ENCODE measurements at places on chromosomes 12 and 14. TPM values are rescaled to one million over a fixed set of nuclear protein-coding genes. Genes with fewer than 3 reads are reported as not detected.

The TCL1A gene
- not detected for total RNA-seq

The RASSF9 gene
- 3.9 TPM for total RNA-seq

The TCL1B gene
- total RNA-seq = not detected

The CISTR gene
- total RNA-seq = not detected

The DGLUCY gene
- 39.3 TPM for total RNA-seq

The ACRBP gene
- total RNA-seq = 0.86 TPM

The RD3L gene
- total RNA-seq = not detected

The ADAM20 gene
- 2.5 TPM for total RNA-seq

The MOAP1 gene
- 23.7 TPM for total RNA-seq

The A2ML1 gene
- 0.54 TPM for total RNA-seq

DNA sequence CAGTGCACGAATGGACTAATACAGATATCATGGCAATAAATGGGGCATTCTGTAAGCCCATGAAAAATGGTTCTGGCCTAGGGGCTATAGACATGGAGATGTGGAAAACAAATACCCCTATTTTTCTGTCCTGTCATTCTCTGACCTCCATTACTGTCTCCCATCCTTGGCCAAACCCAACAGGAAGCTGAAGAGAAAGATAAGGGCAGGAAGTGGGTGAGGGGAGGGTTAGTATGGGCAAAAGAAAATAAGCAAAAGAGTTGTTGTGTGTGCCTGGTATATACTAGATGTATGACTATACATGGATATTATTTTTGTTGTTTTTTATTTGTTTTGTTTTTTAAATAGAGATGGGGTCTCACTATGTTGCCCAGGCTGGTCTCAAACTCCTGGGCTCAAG is 339.3 kb downstream of the PCNX1 start:
- DNase-seq = no peak

GRCh38 chr14:101090976-101091375 is 187.5 kb upstream of the RTL1 start:
- no peak for DNase-seq

DNA sequence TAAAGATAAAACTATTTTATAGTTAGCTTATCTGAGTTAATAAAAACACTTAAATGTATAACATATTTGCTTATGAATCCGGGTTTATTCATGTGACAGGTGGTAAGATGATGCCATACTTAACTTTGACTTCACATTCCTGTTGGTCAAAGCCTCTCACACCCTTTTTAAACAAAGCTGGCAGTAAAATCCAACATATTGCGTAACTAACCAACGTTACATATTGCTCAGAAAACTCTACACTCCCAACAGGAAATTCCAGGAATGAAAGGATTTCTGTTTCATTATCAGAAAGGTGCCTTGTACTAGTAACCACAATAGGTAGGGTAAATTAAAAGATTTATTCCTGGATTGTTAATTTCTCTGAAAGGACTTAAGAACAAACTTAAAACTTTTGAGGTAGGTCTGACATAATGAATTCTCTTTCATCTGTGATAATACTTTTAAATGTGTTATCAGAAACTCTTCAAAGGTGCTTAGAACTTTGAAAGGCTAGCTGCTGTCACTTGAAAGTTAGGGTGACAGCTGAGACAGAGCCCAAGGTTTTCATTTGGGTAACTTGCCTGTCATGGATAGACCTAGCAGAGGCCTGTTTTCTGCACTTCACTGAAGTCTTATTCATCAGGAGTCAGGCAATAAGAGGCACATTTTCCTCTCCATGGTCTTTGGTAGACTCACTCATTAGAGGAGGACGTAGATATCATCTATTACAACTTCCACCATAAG is 23.8 kb upstream of the CATSPERB start:
- no peak for DNase-seq

DNA sequence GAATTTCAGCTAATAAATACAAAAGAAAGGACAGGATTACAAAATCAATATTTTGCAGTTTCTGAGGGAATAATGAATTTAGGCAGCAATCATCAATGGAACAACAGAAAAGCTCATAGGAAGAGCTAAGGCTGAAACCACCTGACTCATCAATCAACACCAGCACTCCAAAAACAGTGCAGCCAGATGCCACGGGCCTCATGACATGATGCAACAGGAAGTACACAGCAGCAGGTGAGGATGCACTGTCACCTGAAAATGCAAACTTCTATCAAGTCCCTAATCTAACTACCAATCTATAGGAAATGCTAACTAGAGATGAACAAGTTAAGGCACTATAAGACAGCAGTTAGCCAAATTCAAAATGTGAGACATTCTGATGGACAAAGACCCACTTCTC is 21.7 kb downstream of the GNS start:
- no peak for DNase-seq

DNA sequence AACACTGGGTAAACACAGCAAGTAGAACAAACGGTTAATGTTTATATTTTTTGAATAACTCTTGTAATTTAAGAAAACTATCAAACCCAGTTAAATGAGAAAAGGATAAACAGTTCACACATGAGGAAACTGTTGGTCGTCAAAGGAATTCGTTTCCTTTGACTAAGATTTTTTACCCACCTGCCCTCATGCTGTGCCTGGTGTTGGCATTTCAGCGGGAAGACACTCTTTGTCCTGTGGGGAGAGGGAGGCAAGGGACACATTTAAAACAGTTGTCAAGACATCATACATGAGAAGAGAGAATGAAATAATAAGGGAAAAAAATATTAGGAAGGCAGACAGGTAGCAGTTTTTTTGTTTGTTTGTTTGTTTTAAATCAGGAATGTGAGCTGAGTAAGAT is 70.5 kb downstream of the BHLHE41 start:
- DNase-seq = no peak

GRCh38 chr12:6355491-6356373 is 13.9 kb upstream of the TNFRSF1A start:
- no peak for DNase-seq

DNA sequence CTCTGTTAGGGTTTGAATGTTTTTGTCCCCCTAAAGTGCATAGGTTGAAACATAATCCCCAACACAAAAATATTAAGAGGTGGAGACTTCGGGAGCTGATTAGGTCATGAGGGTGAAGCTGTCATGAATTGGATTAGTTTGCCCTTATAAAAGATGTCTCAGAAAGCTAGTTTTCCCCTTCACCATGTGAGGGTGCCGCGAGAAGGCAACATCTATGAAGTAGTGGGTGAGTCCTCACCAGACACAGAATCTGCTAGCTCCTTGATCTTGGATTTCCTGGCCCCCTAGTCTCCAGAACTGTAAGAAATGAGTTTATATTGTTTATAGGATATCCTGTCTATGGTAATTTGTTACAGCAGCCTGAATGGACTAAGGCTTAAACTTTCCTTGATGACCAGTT is 301.5 kb upstream of the ATP2B1 start:
- DNase-seq = no peak

- DNase-seq = no peak
These were observed 44.7 kb downstream of the PALS1 start for GRCh38 chr14:67285876-67286452.

DNA sequence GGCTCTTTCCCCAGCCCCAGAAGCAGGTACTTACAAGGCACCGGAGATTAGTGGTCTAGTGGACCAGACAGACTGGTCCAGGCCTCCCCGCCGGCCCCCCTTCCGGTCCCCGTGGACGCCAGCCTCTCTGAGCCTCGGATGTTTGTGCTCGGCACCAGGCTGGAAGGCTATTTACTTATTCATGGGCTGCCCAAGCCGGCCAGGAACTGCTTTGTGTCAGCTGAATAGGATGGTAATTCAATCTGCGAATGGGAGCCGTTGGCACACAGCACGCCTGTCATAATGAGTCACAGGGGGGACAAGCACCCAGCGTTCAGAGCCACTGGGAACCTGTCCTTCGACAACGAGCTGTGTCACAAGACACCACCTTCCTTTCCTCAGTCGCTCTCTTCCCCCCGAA is 82.3 kb downstream of the RIMBP2 start:
- DNase-seq = no peak

- DNase-seq = no peak
These were observed 319.7 kb downstream of the MED13L start for GRCh38 chr12:115957686-115958290.

- DNase-seq = no peak
These were observed 134.6 kb downstream of the CACNA1C start for GRCh38 chr12:2187195-2187945.

GRCh38 chr12:126747530-126748149 is 1519.3 kb upstream of the TMEM132C start:
- DNase-seq = no peak

- peak; percentile 23 for DNase-seq
These were observed 42.0 kb downstream of the GLIPR1L2 start for GRCh38 chr12:75432924-75433323.

DNA sequence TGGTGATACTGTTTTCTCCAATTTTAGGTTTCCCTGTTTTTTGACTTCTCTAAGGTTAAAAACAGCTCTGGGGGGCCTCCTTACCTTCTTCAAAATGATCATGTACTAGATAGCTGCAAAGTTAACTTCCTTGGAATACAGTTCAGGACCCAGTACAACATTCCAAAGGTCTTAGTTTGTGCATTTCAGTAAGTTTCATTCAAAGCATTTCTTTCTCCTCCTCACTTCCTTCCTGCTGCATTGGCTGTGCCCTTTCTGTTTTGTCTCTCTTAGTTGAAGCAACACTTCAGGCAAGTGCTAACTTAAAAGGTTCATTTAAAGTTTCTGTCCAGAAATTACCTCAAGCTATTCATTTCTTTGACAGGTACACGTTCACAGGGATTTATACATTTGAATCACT is 95.7 kb downstream of the SCN8A start:
- no peak for DNase-seq
